A172 (cell line): ENCODE measurements at places on chromosomes 1 and 21.
A peak's percentile ranks its signal among the peaks of the same experiment; 100 is the strongest.

- no peak for DNase-seq
Observed at GRCh38 chr21:44423941-44424607, 31.2 kb upstream of the LRRC3 start.

GRCh38 chr1:58813361-58813760, 29.5 kb upstream of the JUN start:
- DNase-seq: peak; percentile 42

DNA sequence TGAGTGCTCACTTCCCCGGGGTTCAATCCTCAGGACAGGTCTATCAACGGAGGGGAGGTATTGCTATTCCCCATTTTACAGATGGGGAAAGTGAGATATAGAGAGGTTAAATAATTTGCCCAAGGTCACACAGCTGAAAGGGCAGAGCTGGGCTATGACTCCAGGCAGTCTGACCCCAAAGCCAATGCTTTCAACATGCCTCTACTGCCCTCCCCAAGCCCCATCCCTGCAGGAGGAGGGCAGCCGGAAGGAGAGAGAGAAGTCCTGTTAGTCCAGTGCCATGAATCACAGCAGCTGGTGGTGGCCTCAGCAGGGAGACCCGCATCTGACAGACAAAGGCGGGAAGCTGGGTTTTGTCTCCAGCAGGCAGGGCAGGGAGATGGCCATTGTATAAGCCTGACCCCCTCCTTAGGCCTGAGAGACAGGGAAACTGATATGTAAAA, 20.0 kb upstream of the CLIC4 start:
- DNase-seq: peak; percentile 69

GRCh38 chr1:154886281-154887015, 16.4 kb upstream of the KCNN3 start:
- no peak for DNase-seq

- DNase-seq: no peak
Observed at GRCh38 chr1:110130113-110130591, 17.9 kb downstream of the UBL4B start.

GRCh38 chr1:186094172-186094571, 280.9 kb downstream of the TPR start:
- peak; percentile 59 for DNase-seq

- no peak for DNase-seq
Observed at GRCh38 chr1:95578462-95578861, 344.5 kb downstream of the RWDD3 start.

DNA sequence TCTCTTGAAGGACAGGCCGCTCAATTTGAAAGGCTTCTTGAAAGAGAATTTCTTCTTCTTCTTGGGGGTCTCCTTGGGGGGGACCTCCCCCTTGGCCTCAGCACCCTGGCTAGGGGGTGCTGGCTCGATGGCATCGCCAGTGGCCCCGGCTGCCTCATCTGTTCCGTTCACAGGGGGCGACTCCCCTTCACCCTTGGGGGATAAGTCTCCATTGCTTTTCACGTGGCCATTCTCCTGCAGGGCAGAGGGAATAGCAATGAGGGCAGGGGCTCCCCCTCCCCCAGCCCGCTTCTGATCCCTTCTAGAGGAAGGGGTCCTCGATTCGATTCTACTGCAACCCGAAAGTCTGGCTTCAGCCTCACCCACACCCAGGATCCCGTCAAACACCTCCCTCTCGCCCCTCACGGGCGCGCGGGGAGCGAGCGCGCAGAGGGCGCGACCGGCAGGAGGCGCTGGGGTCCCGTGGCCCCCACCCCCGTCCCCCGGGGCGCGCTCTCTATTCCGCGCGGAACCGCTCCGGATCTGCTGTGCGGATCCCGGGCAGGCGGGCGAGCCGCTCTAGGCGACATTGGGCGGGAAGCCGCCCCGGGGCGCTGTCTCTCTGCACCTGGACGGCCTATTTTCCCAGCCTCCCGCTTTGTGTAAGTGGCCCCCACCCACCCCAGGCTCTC, 1.0 kb downstream of the MARCKSL1 start:
- no peak for DNase-seq

DNA sequence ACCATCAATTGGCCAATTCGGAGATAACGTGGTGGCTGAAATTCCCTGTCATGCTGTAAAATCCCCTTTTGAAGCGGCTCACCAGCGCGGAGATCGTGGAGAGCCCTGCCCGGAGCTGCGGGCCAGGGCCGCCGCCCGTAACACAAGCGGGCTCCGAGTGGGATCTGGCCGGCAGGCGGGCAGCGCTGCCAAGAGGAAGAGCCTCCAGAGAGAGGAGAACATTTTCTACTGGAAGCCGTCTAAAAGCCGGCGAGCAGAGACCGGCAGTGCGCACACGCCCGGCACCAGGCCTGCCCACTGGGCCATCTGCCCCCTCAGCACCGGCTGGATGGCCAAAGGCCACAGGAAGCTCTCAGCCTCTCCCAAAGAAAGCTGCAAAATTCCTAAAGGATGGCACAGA, 15.5 kb downstream of the SSBP3 start:
- no peak for DNase-seq

- DNase-seq: no peak
Observed at GRCh38 chr1:166083887-166084286, 82.9 kb downstream of the FAM78B start.
